ENCODE measurements at places on chromosomes 1 and 21. TPM values are rescaled to one million over a fixed set of nuclear protein-coding genes. Genes with fewer than 3 reads are reported as not detected.

GRCh38 chr1:107824946-107825345, 140.0 kb downstream of the VAV3 start:
- no peak for DNase-seq

- DNase-seq, result no peak
These were observed 41.3 kb downstream of the SCCPDH start for GRCh38 chr1:246765521-246765920.

- DNase-seq, result no peak
These were observed 46.4 kb upstream of the TSPAN2 start for GRCh38 chr1:115135681-115136080.

GRCh38 chr21:42616446-42616845, 37.0 kb upstream of the PDE9A start:
- no peak for DNase-seq

GRCh38 chr1:151311589-151312331, 15.5 kb downstream of the PI4KB start:
- no peak for DNase-seq

DNA sequence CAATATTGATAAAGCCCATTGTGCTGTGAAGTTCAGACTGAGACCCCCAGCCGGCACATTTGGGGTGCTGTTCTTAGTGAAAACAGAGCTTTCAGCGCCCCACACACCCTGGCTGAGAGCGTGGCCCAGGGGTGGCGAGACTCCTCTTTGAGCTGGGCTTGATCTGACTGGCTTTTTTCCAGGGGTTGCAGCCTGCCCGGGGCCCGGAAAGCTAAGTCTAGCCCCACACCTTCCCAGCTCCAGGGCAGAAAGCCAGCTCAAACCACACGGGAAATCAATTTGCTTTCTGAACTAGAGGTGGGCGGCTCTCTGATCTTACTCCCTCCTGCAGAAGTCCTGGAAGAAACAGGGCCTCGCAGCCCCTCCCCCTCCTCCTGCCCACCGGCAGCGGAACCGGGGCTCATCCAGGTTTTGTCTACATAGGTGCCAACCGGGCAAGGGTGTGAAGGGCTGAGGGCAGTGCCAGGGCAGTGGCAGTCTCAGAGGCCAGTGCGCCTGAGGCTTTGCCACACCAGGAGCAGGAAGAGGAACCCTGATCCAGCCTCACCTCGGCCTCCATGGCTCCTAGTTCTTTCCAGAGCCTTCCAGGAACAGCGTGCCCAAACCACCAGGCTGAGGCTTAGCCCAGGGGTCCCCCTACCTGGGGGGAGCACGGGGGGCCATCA, 155.3 kb downstream of the NPHP4 start:
- DNase-seq, result no peak

Gene TGFB2
- 133 TPM for polyA plus RNA-seq

GRCh38 chr21:43005635-43006034, 31.3 kb downstream of the PKNOX1 start:
- no peak for DNase-seq

Gene ERG
- 41.7 TPM for polyA plus RNA-seq

DNA sequence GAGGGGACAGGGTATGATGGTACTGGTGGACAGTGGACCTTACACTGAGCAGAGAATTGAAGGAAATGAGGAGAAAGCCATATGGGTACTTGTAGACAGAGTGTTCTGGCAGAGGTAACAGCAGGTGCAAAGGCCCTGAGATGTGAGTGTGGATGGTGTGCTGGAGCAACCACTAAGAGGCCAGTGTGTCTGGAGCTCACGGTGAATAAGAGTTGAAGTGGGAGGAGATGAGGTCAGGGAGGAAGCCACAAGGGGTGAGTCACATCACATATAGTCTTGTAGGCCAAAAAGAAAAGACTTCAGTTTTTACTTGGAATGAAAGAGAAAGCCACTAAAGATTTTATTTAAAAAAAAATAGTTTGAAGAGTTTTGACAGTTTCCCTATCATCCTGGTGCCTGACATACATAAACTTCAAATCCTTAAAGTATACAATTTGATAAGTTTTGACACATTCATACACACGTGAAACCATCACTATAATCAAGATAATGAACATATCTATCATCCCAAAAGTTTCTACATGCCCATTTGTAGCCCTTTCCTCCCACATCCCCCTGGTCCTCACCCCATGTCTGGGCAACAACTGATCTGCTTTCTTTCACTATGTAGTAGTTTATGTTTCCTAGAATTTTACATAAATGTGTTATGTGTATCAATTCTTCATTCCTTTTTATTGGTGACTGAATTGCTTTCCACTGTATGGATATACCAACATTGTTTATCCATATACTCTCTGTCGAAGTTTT, 148.4 kb downstream of the GPATCH2 start:
- no peak for DNase-seq

DNA sequence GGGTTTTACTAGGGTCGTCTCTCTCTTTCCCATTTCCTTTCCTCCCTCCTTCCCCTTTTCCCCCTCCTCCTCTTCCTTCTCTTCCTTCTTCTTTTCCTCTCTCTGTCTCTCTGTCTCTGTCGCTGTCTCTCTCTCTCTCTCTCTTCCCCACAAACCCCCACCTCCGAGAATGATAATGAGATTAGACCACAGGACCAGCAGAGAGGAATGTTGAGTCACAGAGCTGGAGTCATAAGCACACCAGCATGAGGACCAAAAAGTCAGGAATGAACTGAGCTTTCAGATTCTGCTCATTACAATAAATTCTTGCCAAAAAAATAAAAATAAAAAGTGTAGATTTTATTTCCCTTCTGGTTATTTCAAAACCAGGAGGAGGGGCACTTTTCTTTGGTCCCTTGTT, 377.4 kb downstream of the LTN1 start:
- DNase-seq, result no peak

- DNase-seq, result no peak
These were observed 12.7 kb downstream of the PACC1 start for GRCh38 chr1:212401838-212402582.

DNA sequence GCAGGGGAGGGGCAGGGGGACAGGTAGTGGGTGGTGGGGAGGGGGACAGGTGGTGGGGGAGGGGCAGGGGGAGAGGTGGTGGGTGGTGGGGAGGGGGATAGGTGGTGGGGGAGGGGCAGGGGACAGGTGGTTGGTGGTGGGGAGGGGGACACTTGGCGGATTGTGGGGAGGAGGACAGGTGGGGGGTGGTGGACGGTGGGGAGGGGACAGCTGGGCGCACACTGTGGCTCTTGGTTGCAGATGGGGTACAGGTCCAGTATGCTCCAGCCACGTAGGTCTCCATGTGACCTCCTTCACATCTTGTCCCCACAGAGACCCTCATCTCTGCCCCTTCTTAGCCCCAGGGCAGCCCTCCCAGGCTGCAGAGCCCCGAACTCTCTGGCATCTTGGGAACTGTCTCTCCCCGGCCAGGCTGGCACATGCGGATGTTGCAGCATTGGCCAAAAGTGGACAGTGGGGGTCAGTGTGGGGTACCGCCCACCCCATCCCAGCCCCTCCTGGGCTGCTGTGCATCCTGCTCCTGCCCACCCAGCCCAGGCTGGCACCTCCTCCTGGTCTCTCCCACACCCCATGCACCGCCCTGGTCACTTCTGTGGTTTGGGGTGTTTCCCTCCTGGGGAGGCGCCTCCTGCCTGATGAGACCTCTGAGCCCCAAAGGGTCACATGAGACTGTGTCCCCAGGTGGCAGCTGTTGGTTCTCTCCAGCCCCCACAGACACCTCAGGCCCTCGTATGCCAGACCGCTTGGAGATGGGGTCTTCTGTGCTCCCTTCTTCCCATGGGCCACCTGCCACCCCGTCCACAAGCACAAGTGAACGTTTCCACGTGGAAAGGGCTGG, 7.6 kb upstream of the SLC19A1 start:
- no peak for DNase-seq

GRCh38 chr1:62295921-62296491, 23.2 kb downstream of the KANK4 start:
- DNase-seq, result no peak

DNA sequence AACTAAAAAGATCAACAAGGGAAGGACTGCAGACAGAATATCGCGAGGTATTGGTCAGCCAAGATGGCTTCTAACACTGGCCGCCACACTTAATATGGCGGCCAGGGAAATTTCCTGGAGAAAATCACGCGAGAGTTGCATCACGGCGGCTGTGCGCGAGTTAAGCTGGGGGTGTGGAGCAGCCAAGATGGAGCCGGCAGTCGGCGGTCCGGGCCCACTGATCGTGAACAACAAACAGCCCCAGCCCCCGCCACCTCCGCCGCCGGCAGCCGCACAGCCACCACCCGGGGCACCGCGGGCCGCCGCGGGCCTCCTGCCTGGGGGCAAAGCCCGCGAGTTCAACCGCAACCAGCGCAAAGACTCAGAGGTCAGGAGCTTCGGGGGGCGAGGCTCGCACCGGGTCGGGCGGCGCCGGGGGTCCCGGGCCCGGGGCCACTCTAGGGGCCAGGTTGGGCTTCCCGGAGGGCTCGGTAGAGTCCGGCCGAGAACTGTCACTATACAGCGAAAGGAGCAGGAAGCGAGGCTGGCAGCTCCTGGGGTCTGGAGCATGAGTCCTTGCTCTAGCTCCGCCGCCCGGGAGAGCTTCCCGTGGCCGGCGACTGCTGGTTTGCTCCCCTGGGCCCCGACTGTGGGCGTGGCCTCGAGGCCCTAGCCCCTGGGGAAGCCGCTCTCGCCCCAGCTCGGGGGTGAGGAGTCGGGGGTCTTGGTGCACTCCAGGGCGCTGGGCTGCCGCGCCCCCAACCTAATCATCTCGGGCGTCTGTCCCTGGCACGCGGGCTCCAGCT, at the start of gene STRIP1:
TSS of gene STRIP1 (plus strand) at position 174 of the 785 bp plus-strand sequence. CDS start at position 188, 14 bp downstream.
- DNase-seq, result peak; percentile 95

DNA sequence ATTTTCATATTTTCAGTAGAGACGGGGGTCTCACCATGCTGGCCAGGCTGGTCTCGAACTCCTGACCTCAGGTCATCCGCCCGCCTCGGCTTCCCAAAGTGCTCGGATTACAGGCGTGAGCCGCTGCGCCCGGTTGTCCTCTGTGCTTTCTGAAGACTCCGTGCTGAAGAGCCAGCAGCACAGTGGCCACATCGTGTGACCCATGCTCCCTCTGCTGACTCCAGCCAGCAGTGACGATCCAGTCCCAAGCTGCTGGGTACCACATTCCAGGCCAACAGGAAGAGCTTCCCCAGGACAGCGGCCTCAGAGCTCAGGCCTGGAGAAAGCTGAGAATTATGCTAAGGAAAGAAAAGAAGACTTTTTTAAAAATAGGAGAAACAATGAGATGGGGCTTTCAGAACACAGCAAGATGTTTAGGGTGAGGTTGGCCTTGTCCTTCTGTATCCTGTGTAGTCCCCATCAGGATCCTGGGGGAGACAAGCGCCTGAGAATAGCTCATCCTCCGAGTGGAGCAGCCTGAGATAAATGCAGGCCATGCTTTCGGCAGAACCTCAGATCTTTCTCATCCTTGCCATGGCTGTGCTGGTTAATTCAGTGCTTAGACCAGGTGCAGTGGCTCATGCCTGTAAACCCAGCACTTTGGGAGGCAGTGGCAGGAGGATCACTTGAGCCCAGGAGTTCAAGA, 207.1 kb downstream of the SLC35F3 start:
- no peak for DNase-seq

DNA sequence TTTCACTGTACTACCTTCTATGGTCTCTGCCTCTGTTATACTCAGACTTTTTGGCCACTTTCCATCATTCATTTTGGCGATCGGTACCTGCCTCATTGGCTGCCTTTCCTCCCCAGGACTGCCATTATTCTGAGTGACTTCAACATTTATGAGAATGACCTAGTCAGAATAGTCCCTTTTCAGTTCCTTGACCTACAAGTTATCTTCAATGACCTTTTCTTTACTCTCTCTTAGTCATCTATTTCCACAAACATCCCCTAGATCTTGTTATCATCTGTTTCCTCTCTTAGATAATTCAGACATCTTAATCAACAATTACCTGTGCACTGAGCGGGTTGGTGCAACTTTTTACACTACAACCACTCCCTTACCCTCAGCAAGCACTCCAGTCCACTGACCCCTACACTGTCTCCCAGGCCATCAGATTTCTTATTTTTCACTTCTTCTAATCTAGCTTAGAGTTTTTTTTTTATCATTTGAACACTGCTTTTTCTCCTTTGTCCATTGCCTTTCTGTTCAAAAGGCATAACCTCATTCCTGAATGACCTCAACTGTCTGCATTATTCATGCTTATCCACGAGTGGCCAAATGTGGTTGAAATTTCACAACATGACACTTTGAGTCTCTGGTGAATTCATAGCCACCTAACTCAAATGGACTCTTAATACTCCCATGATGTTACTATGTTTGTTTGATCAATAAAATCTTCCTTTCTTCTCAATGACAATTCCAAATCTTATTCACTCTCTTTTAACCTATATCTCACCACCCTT, 112.7 kb downstream of the HMCN1 start:
- DNase-seq, result no peak

Gene CD52
- 6.3 TPM for polyA plus RNA-seq

- no peak for DNase-seq
These were observed 12.1 kb upstream of the C8B start for GRCh38 chr1:56977910-56978309.

DNA sequence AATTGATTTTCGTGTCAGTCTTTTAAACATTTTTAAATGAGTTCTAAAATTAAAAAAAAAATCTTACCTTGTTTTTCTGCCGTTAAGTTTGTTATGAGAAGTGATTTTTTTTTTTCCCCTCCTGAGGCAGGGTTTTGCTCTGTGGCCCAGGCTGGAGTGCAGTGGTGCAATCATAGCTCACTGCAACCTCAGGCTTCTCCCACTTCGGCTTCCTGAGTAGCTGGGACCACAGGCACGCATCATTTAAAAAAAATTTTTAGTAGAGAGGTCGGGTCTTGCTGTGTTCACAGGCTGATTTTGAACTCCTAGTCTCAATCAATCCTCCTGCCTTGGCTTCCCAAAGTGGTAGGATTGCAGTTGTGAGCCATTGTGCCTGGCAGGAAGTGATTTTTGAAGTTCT, 41.1 kb downstream of the MTR start:
- DNase-seq, result no peak

DNA sequence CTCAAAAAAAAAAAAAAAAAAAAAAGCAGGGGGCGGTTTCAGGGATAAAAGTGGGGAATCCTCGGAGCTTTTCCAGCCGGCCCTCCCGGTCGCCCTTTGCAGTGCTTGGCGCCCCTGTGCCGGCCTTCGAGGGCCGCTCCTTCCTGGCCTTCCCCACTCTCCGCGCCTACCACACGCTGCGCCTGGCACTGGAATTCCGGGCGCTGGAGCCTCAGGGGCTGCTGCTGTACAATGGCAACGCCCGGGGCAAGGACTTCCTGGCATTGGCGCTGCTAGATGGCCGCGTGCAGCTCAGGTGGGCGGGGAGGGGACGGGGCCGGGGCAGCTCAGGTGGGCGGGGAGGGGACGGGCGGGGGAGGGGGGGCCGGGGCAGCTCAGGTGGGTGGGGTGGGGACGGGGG, 25.3 kb downstream of the RNF223 start:
- DNase-seq, result no peak

DNA sequence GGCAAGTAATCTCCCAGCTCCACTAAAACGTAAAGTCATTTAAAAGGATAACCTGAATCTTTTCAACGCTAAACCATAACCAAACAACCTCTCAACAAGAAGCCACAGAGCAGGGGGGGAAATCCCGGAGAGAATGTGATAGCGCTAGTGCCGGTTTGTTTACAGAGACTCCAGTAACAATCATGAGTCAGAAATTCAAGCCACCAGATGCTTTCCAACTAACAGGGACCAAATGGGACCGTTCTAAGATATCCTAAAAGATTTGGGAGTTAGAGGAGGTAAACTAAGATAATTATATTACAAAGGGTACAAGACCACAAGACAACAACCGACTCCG, 825 bp downstream of the DCAF8 start:
- peak; percentile 70 for DNase-seq

GRCh38 chr1:108208724-108209446, 8.7 kb upstream of the SLC25A24 start:
- DNase-seq, result no peak

- DNase-seq, result no peak
These were observed 444 bp upstream of the AGTRAP start for GRCh38 chr1:11735531-11735853.

Gene PRAMEF2
- not detected for polyA plus RNA-seq

Gene KRTAP19-3
- polyA plus RNA-seq, result not detected

Gene IBA57
- 5.3 TPM for polyA plus RNA-seq
